ENCODE measurements at places on chromosomes 11 and 22. TPM values are rescaled to one million over a fixed set of nuclear protein-coding genes. Genes with fewer than 3 reads are reported as not detected.

GRCh38 chr11:71247551-71248250 is 4.7 kb downstream of the SHANK2 start:
- H3K4me3 ChIP-seq: no peak overlapping the region
- peaks cover 6% of the 10 kb centered on the region for H3K4me1 ChIP-seq
- H3K27me3 ChIP-seq: peaks cover 8% of the 10 kb centered on the region
- no peaks in the 10 kb centered on the region for H3K36me3 ChIP-seq
- no peak overlapping the region for H3K27ac ChIP-seq
- no peak for DNase-seq

- H3K27me3 ChIP-seq: no peaks in the 10 kb centered on the region
- H3K4me3 ChIP-seq: no peak overlapping the region
- H3K27ac ChIP-seq: no peak overlapping the region
- no peak for DNase-seq
These were observed 908.3 kb upstream of the ANO3 start for GRCh38 chr11:25423436-25424199.

DNA sequence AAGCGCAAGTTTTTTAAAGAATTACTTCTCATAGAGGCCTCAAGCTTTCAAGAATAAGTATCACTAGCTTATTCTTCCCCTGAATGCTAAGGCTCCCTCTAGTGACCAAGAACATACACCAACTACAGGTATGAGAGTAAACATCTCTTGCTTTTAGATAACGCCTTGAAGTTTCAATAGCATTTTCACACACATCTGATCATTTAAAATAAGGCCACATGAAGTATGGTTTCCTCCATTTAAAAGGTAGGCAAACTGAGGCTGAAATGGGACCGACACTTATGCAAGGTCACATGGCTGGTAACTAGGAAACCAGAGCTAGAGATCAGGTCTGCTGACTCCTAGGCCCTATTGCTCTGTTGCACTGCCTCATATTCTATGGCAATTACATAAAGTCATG is 66.5 kb downstream of the CCDC34 start:
- no peak for DNase-seq
- H3K27me3 ChIP-seq: no peaks in the 10 kb centered on the region
- no peak overlapping the region for H3K27ac ChIP-seq
- H3K4me1 ChIP-seq: peaks cover 5% of the 10 kb centered on the region

- no peak overlapping the region for H3K27ac ChIP-seq
- no peaks in the 10 kb centered on the region for H3K36me3 ChIP-seq
- no peaks in the 10 kb centered on the region for H3K27me3 ChIP-seq
- H3K4me3 ChIP-seq: no peak overlapping the region
These were observed 89.4 kb downstream of the YAP1 start for GRCh38 chr11:102199673-102200072.

GRCh38 chr22:49209452-49210195 is 618.0 kb downstream of the BRD1 start:
- H3K27ac ChIP-seq: no peak overlapping the region
- H3K4me1 ChIP-seq: no peaks in the 10 kb centered on the region
- H3K27me3 ChIP-seq: no peaks in the 10 kb centered on the region
- DNase-seq: no peak
- H3K36me3 ChIP-seq: no peaks in the 10 kb centered on the region

DNA sequence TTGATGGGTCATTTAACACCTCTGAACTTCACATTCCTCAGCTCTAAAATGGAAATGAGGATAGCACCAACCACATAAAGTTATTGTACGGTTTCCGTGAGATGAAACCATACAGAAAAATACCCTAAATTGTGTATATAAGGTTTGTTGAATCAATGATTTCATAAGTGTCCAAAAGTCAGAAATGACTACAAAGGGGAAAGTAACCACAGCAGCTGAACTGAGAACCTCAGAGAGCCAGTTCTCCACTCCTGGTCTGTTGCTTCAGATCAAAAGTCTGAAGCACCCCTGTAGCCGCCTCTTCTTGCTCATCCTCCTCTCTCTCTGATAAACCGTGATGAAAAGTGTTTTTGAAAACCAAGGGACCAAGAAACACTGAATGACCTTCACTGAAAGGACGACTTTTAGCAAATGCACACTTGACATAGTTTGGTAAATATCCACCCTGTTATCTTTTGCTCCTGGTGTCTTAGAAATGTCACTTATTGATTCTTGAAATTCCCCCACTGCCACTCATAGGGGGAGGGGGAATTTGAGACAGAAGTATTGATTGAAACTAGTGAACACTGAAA is 194.5 kb downstream of the NAV2 start:
- no peak for DNase-seq
- no peaks in the 10 kb centered on the region for H3K36me3 ChIP-seq
- no peaks in the 10 kb centered on the region for H3K4me1 ChIP-seq
- no peak overlapping the region for H3K4me3 ChIP-seq
- H3K27me3 ChIP-seq: no peaks in the 10 kb centered on the region

DNA sequence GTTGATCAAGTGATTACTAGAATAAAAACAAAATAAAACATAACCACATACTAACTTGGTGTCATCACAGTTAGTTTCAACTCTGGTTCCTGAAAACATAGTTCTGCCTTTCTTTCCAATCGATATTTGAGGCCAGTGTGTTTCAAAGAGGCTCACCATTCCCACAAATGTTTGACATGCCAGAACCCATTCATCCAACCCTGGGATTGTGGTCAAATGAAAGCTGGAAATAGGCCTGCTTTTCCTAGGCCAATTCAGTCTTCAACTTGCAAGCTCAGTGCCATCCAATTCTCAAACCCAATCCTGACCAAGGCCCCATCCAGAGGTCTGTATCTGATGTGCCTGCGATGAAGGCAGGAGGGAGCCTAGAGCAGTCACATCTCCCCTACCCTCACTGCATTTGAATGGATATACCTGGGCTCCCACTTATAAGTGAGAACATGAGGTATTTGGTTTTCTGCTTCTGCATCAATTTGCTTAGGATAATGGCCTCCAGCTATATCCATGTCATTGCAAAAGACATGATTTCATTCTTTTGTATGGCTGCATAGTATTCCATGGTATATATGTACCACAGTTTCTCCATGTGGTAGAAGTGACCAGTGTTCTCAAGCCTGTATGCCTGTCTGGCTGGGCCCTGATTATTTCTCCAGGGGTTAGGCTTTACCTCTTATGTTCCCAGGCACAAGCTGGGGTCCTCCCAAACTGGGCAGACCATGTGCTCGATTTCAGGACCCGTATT is 143.2 kb downstream of the SWAP70 start:
- H3K4me1 ChIP-seq: no peaks in the 10 kb centered on the region
- DNase-seq: no peak
- H3K27ac ChIP-seq: no peak overlapping the region
- H3K36me3 ChIP-seq: no peaks in the 10 kb centered on the region
- no peaks in the 10 kb centered on the region for H3K27me3 ChIP-seq
- H3K4me3 ChIP-seq: no peak overlapping the region

- H3K36me3 ChIP-seq: no peaks in the 10 kb centered on the region
- H3K27ac ChIP-seq: no peak overlapping the region
- no peak overlapping the region for H3K4me3 ChIP-seq
- no peak for DNase-seq
These were observed 407.3 kb downstream of the TMEM135 start for GRCh38 chr11:87444993-87445392.

DNA sequence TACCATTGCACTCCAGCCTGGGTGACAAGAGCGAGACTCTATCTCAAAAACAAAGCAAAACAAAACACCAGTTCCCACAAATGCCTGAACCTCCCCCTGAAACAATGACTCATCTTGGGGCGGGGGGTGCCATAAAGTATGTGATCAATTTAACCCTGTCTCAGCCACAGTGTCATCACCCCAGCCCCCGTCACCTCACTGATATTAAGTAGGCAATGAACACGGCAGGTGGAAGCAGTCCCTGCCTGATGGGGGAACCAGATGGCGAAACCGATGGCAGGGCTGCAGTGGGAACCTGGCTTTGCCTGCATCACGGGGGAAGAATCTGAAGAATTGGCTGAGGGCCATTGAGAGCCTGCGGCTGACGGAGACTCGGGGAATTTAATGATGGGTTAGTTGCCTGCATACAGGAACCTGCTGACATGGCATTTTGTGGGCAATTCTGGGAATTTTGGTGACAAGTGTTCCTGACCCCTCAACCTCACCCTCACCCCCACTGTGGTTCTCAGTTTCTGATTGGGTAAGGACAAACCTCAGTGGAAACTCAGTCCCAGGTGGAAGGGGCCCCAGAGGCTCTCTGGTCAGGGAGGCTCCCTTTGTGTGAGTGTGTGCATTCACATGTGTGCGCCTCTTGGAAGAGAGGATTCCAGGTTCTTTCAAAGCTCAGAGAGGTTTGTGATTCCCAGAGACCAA is 39.1 kb upstream of the SHISAL1 start:
- no peaks in the 10 kb centered on the region for H3K4me1 ChIP-seq
- no peaks in the 10 kb centered on the region for H3K36me3 ChIP-seq
- no peaks in the 10 kb centered on the region for H3K27me3 ChIP-seq
- H3K4me3 ChIP-seq: no peak overlapping the region
- DNase-seq: no peak

DNA sequence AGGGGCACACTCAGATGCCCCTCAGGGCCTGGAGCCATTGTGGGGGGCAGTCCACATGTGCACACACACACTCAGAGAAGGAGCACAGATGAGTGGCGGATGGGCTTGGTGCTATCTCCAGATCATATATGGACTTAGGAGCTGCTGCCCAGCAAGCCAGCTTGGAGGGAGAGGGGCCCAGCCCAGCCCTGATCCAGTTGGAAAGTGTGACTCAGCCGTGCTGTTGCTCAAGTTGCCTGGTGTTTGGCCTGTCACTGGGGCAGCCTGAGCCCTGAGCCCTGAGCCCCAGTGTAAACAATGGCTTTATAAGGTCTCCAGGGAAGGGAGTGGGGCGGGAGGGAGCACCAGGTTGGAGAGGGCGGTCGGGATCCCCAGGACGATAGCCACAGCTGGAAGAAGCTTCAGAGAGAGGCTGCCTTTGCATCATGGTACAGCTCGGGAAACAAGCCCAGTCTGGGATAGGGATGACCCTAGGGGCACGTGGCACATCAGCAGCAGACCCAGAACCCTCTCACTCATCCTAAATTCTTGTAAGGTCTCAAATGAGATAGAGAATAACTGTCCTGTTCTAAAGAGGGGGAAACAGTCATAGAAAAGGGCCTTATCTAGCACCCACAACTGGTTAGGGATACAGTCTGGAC is 4.8 kb downstream of the SELENOM start:
- peak overlapping the region; percentile 85 for H3K27ac ChIP-seq
- H3K4me1 ChIP-seq: no peaks in the 10 kb centered on the region
- H3K36me3 ChIP-seq: no peaks in the 10 kb centered on the region
- DNase-seq: peak; percentile 65
- H3K4me3 ChIP-seq: no peak overlapping the region

DNA sequence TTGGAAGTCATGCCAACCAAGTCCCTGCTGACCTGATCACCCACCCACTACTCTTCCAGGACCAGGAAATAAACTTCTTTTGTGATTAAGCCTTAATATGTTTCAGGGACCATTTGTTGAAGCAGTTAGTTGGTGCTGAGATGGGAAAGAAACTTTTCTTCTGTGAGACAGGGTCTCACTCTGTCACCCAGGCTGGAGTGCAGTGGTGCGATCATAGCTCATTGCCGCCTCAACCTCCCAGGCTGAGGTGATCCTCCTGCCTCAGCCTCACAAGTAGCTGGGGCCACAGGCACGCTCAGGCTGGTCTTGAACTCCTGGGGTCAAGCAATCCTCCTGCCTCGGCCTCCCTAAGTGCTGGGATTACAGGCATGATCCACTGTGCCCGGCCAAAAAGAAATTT is 10.6 kb downstream of the SUSD2 start:
- no peaks in the 10 kb centered on the region for H3K4me1 ChIP-seq
- H3K36me3 ChIP-seq: no peaks in the 10 kb centered on the region
- no peak overlapping the region for H3K4me3 ChIP-seq
- H3K27me3 ChIP-seq: no peaks in the 10 kb centered on the region

- no peak overlapping the region for H3K27ac ChIP-seq
- H3K27me3 ChIP-seq: no peaks in the 10 kb centered on the region
- no peaks in the 10 kb centered on the region for H3K36me3 ChIP-seq
- no peak for DNase-seq
- no peak overlapping the region for H3K4me3 ChIP-seq
- H3K4me1 ChIP-seq: no peaks in the 10 kb centered on the region
These were observed 70.1 kb upstream of the LINC01488 start for GRCh38 chr11:69411257-69411924.

GRCh38 chr22:20302438-20303228 is 17.2 kb downstream of the DGCR6L start:
- H3K27ac ChIP-seq: no peak overlapping the region
- no peak for DNase-seq
- H3K4me1 ChIP-seq: peaks cover 4% of the 10 kb centered on the region

DNA sequence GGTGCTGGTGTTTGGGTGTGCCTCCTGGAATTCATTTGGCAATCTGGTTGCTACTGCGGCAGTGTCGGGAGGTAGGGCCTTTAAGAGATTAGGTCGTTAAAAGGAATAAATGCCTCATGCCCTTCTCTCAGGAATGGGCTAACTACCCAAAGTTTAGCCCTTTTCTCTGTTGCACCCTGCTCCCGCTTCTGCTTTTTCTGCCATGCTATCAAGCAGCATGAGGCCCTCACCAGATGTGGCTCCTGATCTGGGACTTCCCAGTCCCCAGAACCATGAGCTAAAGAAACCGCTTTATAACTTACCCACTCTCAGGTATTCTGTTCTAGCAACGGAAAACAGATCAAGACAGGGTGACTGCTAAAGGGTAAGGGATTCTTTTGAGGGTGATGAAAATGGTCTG is 6.3 kb downstream of the EIF3D start:
- DNase-seq: no peak
- peaks cover 7% of the 10 kb centered on the region for H3K4me1 ChIP-seq
- H3K36me3 ChIP-seq: peaks cover 47% of the 10 kb centered on the region
- no peaks in the 10 kb centered on the region for H3K27me3 ChIP-seq

DNA sequence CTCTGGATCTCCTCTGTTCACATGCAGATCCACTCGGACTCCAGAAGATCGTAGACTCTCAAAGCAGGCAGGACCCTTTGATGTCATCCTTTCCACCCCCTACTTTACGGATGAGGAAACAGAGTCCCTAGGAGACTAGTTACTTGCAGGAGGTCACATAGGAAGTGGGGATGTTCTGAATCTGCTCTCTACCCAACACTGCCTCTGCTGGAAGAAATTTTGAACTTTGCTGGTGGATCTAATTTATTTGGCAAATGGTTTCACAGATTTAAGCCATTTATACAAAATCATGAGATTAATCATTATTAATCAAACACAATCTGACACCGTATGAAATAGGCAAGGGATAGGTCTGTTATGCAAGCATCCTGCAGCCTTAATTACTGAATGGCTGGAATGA is 55.0 kb upstream of the USP47 start:
- DNase-seq: no peak
- H3K36me3 ChIP-seq: no peaks in the 10 kb centered on the region
- no peaks in the 10 kb centered on the region for H3K27me3 ChIP-seq

Gene MTMR3
- 35.9 TPM for total RNA-seq

Gene SCGB1A1
- 2.3 TPM for total RNA-seq

Gene CEP126
- 3.6 TPM for total RNA-seq

Gene KRTAP5-9
- total RNA-seq: 0.35 TPM

Gene NR1H3
- 43.1 TPM for total RNA-seq

Gene APOBEC3F
- 7.3 TPM for total RNA-seq

Gene MN1
- total RNA-seq: 1.5 TPM

Gene APOBEC3H
- total RNA-seq: not detected

Gene OR52W1
- total RNA-seq: not detected

Gene GRIA4
- 0.67 TPM for total RNA-seq

Measured in colonic mucosa (tissue), 4 donors.